ENCODE measurements at places on chromosomes 6 and 20. TPM values are rescaled to one million over a fixed set of nuclear protein-coding genes. Genes with fewer than 3 reads are reported as not detected.

Gene CST2
- total RNA-seq = not detected

Gene BEND6
- 9.6 TPM for total RNA-seq

Gene APCDD1L
- 3.9 TPM for total RNA-seq

Gene ASIP
- total RNA-seq = not detected

Gene HAO1
- total RNA-seq = not detected

Gene BNIP5
- total RNA-seq = not detected

Gene TMEM14A
- total RNA-seq = 24.3 TPM

Gene DSE
- 37.5 TPM for total RNA-seq

Gene GTSF1L
- total RNA-seq = not detected

Gene SF3B5
- 154 TPM for total RNA-seq

Gene SOX18
- not detected for total RNA-seq

Gene EMILIN3
- total RNA-seq = not detected

Gene PLN
- not detected for total RNA-seq

All from subcutaneous preadipocyte (primary cell).